Myocyte (in vitro differentiated cells): ENCODE measurements at places on chromosomes 4 and X. TPM values are rescaled to one million over a fixed set of nuclear protein-coding genes. Genes with fewer than 3 reads are reported as not detected.
A peak's percentile ranks its signal among the peaks of the same experiment; 100 is the strongest.

DNA sequence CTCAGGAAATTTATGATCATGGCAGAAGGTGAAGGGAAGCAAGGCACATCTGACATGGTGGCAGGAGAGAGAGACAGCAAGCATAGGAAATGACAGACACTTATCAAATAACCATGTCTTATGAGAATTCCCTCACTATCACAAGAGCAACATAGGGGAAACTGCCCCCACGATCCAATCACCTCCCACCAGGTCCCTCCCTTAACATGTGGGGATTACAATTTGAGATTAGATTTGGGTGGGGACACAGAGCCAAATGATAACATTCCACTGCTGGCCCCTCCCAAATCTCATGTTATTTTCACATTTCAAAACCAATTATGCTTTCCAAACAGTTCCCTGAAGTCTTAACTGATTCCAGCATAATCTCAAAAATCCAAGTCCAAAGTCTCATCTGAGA, 8.2 kb upstream of the TMA16 start:
- DNase-seq, result no peak

DNA sequence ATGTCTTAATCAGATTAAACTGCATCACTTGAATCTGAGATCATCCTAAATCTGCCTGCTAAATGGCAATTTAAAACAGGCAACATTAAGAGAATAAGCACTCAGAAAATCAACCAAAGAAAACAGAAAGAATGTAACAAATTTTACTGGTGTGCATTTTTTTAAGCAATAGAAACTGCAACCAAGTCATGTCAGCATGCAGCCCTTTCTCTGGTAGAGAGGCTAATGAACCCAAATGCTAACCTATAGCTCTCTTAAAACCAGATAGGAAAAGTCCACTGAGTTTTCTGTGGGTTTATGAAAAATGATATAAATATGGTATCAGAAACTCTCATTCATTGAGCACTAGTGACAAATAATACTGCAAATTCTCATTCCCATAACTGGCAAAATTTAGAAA, 35.6 kb downstream of the COL25A1 start:
- no peak for DNase-seq

- DNase-seq, result no peak
Observed at GRCh38 chr4:117957571-117957970, 76.7 kb upstream of the NDST3 start.

GRCh38 chr4:54054501-54054900, 9.9 kb downstream of the CHIC2 start:
- no peak for DNase-seq

The MAGEB10 gene
- not detected in 2 replicates for total RNA-seq

- peak; percentile 30 for DNase-seq
Observed at GRCh38 chrX:51461053-51462044, 35.0 kb downstream of the NUDT11 start.

DNA sequence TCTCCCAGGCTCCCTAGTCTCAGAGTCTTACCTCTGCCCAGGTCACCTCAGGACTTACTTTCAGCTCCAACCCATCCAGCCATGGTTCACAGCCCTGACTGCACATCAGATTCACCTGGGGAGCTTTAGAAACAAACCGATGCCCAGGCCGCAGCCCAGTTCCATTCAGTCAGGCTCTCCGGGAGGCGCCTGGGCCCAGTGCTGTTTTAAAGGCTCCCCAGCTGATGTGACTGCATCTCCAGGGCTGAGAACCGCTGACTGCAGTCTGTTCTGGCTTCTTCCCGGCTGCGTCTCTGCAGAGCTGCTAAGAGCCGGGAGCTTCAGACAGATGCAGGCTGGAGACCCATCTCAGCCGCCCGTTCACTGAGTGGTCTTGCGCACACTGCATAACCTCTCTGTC, 44.4 kb upstream of the LGI2 start:
- no peak for DNase-seq

DNA sequence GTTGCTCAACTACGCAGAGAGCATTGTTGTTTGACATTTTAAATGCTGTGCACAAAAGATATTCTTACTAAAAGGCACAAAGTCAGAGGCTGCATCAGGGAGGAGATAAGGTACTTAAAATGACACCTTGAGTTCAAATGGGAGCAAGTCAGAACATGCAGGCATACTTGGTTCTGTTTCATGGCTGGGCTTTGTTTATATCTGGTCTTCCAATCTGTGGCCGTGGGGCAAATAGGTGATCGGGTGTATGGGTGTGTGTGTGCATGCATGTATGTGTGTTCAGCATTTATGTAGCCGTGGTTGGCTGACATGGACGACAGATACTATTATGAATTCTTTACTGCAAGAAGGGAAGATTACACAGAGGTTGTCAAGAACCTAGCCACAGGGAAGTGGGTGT, 106.1 kb downstream of the RASL11B start:
- no peak for DNase-seq

- peak; percentile 54 for DNase-seq
Observed at GRCh38 chr4:3174371-3175338, 74.3 kb upstream of the MSANTD1 start.

The SHROOM4 gene
- not detected in 2 replicates for total RNA-seq

DNA sequence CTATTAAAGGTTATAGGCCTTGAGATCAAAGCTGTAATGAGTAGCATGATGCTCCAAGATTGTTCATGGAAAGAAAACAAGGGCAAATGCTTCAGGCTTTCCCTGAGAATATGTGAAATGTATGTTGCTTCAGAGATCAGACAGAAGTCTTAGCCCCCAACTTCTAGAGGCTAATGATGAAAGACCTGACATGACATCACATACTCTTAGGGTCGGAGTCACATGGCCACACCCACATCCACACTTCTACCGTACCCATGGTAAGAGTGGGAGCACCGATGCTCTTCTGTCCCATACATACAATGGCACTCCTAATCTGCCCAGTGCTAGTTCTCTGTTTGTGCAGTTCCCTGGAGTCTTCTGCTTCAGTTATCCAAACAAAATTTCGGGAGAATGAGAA, 111.9 kb upstream of the ACSL4 start:
- no peak for DNase-seq

- peak; percentile 74 for DNase-seq
Observed at GRCh38 chr4:53189011-53189410, 176.8 kb downstream of the SCFD2 start.

DNA sequence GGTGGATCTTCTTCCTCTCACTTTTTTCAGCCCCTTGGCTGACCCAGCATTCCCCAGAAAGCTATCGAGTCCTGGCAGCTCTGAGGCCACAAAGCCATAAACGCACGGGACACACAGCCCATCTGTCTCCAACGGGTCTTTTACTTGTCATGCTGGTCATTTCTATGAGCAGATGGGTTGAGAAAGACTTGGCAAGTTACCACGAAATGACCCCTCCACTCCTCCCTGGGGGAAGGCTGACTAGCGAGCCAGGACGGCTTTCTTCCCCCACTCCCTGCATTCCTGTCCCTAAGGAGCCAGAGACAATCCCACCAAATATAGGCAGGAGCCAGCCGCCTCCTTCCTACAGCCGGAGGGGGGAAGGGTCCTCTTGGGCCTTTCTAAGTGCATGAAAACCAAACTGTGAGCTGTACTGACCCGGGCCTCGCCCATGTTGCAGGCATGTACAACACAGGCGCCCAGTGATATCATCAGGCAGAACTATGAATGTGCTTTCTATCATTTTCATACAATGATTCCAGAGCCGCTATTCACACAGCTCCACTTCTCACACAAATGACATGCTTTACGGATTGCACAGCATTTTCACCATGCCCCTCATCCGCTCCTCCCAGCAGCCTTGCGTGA, 28.6 kb downstream of the AFAP1 start:
- DNase-seq, result peak; percentile 95

GRCh38 chr4:66736606-66737005, 808.7 kb downstream of the CENPC start:
- no peak for DNase-seq

GRCh38 chr4:45580334-45580733, 543.5 kb downstream of the GABRG1 start:
- no peak for DNase-seq

GRCh38 chr4:104641418-104641817, 146.7 kb upstream of the CXXC4 start:
- DNase-seq, result peak; percentile 15

The CHIC1 gene
- total RNA-seq, result 15.8 and 16.7 TPM in 2 replicates

GRCh38 chr4:140935254-140935653, 179.1 kb upstream of the TBC1D9 start:
- peak; percentile 68 for DNase-seq

The XAGE1A gene
- not detected in 2 replicates for total RNA-seq
